ENCODE measurements at places on chromosomes 1 and 21. TPM values are rescaled to one million over a fixed set of nuclear protein-coding genes. Genes with fewer than 3 reads are reported as not detected.

- H3K4me1 ChIP-seq: peaks cover 7% of the 10 kb centered on the region
- no peaks in the 10 kb centered on the region for H3K36me3 ChIP-seq
- H3K27me3 ChIP-seq: no peaks in the 10 kb centered on the region
- no peak overlapping the region for H3K27ac ChIP-seq
- DNase-seq: no peak
- no peak overlapping the region for H3K4me3 ChIP-seq
Observed at GRCh38 chr1:58745117-58745516, 38.7 kb downstream of the JUN start.

- H3K4me3 ChIP-seq: no peak overlapping the region
- no peak overlapping the region for H3K27ac ChIP-seq
Observed at GRCh38 chr1:51693419-51694155, 76.7 kb downstream of the OSBPL9 start.

- no peak for DNase-seq
- no peak overlapping the region for H3K27ac ChIP-seq
- no peaks in the 10 kb centered on the region for H3K4me1 ChIP-seq
Observed at GRCh38 chr1:69197816-69198215, 369.9 kb upstream of the LRRC7 start.

DNA sequence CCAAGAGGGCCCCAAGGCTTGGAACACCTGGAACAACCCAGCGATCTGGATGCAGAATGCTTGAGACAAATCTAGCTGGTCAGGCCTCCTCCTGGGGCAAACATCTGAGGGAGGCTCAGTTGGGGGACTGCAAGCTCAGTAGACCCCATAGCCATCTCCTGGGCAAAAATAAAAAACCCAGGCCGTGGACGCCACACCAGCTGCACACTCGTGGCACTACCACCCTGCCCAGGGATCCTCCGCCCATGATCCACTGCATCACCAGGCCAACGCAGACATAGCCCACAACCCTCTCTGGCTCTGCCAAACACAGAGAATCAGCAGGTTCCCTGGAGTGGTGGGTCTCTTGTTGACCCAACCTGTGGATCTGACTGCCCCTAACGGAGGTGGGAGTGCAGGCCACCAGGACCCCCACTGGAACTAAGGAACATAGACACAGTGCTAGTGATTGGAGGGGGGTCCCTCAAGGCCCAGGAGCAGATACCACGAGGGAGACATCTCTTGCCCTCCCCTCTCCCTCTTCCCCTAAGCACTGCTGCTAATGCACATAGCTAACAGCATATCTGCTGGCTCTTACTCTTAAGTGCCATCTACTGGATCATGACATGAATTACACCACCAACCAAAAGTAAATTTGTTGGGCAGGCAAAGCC is 147.2 kb downstream of the CHD1L start:
- no peaks in the 10 kb centered on the region for H3K4me1 ChIP-seq
- DNase-seq: no peak
- H3K27ac ChIP-seq: no peak overlapping the region
- no peaks in the 10 kb centered on the region for H3K36me3 ChIP-seq
- H3K4me3 ChIP-seq: no peak overlapping the region

- H3K27me3 ChIP-seq: no peaks in the 10 kb centered on the region
- no peak for DNase-seq
- peaks cover 25% of the 10 kb centered on the region for H3K4me1 ChIP-seq
- H3K27ac ChIP-seq: no peak overlapping the region
- H3K36me3 ChIP-seq: peaks cover 30% of the 10 kb centered on the region
Observed at GRCh38 chr21:45225041-45225740, 62.5 kb downstream of the POFUT2 start.

DNA sequence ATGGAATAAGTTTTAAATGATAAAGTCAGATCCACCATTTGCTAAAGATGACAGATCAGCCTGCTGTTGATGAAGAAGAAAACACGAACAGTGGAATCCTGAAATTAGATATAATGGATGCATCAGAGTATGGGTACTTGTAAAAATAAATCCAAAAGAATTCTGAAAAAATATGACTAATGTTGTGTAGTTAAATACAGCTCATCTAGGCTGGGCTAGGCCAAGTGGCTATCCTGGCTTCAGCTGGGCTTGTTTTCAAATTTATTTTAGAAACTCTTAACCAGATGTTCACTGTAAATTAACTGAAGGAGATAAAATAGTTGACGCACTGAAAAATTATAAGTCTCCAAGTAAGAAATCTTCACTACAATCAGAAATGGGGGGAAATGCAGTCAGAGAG is 7.4 kb upstream of the RGS2 start:
- H3K4me1 ChIP-seq: peaks cover 3% of the 10 kb centered on the region
- no peak for DNase-seq
- H3K27me3 ChIP-seq: no peaks in the 10 kb centered on the region

NEXN gene
- total RNA-seq: 19.5 TPM

- no peaks in the 10 kb centered on the region for H3K36me3 ChIP-seq
- H3K27ac ChIP-seq: no peak overlapping the region
- no peak overlapping the region for H3K4me3 ChIP-seq
- no peaks in the 10 kb centered on the region for H3K4me1 ChIP-seq
- no peaks in the 10 kb centered on the region for H3K27me3 ChIP-seq
- no peak for DNase-seq
Observed at GRCh38 chr1:4121293-4121684, 221.2 kb upstream of the C1orf174 start.

- H3K4me3 ChIP-seq: no peak overlapping the region
- H3K4me1 ChIP-seq: peaks cover 30% of the 10 kb centered on the region
- H3K36me3 ChIP-seq: no peaks in the 10 kb centered on the region
- DNase-seq: peak; percentile 96
Observed at GRCh38 chr1:205255941-205256780, 28.4 kb downstream of the TMCC2 start.

DNA sequence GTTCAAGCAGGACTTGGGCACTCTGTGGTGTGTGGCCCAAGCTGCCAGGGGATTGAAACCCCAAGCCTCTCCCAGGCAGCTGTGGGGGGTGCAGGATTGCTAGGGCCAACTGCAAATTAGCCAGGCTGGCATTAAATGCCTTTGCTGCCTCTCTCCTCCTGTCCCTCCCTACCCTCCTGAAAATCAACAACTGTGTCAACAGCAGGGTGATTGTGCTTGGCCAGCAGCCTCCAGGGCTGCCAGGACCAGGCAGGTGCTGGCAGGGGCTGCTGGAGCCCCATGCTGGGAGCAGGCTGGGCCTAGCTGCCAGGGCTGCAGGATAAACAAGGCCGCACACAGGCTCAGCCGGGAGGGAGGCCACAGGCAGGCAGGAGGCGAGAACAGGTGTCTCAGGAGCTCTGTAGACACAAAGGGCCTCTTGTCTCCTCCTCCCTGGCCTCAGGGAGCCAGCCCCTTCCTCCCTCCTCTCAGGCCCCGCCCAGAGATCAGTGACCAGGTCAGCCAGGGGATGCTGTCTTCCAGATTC is 11.4 kb downstream of the SOX13 start:
- no peaks in the 10 kb centered on the region for H3K36me3 ChIP-seq
- H3K4me1 ChIP-seq: peaks cover 42% of the 10 kb centered on the region
- H3K27ac ChIP-seq: no peak overlapping the region

DNA sequence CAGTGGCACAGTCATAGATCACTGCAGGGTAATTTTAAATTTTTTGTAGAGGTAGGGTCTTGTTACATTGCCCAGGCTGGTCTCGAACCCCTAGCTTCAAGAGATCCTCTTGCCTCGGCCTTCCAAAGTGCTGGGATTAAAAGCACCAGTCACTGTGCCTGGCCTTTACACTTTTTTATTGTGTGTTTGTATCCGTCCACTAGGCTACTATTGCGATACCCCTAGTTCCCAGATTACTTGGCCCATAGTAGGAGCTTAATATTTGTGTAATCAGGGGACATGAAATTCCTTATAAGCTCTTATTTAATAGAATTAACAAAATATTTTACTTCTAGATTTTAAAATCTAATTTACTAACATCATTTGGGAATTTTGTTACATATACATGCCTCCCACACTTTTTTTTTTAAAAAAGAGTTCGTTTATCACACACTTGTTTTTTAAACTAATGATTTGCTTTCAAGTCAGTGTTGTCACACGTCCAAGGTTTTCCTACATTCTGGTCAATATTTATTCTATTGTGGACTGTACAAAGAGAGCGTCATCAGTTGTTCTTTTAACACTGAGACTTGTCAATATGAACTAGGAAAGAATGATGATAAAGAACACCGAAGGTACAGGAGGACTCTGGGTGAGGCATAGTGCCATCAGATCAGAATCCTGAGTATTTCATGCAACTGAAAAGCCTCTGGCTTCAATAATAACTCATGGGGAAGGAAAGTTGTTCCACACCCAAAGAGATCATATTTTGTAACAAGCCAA is 63.7 kb downstream of the LEPR start:
- no peaks in the 10 kb centered on the region for H3K4me1 ChIP-seq
- H3K27ac ChIP-seq: no peak overlapping the region
- no peak overlapping the region for H3K4me3 ChIP-seq
- DNase-seq: no peak

FMN2 gene
- total RNA-seq: 9.3 TPM

DMRTA2 gene
- not detected for total RNA-seq

PCP4L1 gene
- total RNA-seq: not detected

DNA sequence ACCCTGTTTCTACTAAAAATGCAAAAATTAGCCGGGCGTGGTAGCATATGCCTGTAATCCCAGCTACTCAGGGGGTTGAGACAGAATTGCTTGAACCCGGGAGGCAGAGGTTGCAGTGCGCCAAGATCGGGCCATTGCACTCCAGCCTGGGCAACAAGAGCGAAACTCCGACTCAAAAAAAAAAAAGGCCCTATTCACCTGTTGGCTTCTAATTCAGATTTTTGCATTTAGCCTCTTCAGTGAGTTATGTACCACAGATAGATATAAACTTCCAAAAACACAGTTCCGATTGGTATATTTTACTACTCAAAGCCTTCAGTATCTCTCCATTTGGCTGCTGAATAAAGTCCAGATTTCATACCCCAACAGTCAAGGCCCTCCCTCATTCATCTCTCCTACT is 42.7 kb downstream of the POU2F1 start:
- no peak for DNase-seq
- H3K27ac ChIP-seq: no peak overlapping the region
- no peak overlapping the region for H3K4me3 ChIP-seq
- H3K27me3 ChIP-seq: no peaks in the 10 kb centered on the region

- no peaks in the 10 kb centered on the region for H3K36me3 ChIP-seq
- H3K27ac ChIP-seq: no peak overlapping the region
- H3K4me1 ChIP-seq: peaks cover 22% of the 10 kb centered on the region
- peak overlapping the region; percentile 74 for H3K4me3 ChIP-seq
Observed at GRCh38 chr1:183416850-183417771, 1.1 kb downstream of the NMNAT2 start.

GRCh38 chr1:170424346-170424745 is 107.6 kb upstream of the GORAB start:
- H3K27ac ChIP-seq: no peak overlapping the region
- H3K36me3 ChIP-seq: no peaks in the 10 kb centered on the region
- no peaks in the 10 kb centered on the region for H3K27me3 ChIP-seq
- H3K4me3 ChIP-seq: no peak overlapping the region
- H3K4me1 ChIP-seq: peaks cover 8% of the 10 kb centered on the region

GRCh38 chr1:203547147-203547546 is 53.2 kb downstream of the OPTC start:
- peaks cover 17% of the 10 kb centered on the region for H3K4me1 ChIP-seq
- no peak overlapping the region for H3K4me3 ChIP-seq
- DNase-seq: no peak
- no peaks in the 10 kb centered on the region for H3K36me3 ChIP-seq
- no peak overlapping the region for H3K27ac ChIP-seq

MIA3 gene
- 83.6 TPM for total RNA-seq

- no peaks in the 10 kb centered on the region for H3K27me3 ChIP-seq
- peaks cover 7% of the 10 kb centered on the region for H3K36me3 ChIP-seq
- DNase-seq: no peak
- no peak overlapping the region for H3K27ac ChIP-seq
- H3K4me1 ChIP-seq: no peaks in the 10 kb centered on the region
Observed at GRCh38 chr1:47252795-47253194, 20.8 kb upstream of the TAL1 start.

UBE2U gene
- not detected for total RNA-seq

DNA sequence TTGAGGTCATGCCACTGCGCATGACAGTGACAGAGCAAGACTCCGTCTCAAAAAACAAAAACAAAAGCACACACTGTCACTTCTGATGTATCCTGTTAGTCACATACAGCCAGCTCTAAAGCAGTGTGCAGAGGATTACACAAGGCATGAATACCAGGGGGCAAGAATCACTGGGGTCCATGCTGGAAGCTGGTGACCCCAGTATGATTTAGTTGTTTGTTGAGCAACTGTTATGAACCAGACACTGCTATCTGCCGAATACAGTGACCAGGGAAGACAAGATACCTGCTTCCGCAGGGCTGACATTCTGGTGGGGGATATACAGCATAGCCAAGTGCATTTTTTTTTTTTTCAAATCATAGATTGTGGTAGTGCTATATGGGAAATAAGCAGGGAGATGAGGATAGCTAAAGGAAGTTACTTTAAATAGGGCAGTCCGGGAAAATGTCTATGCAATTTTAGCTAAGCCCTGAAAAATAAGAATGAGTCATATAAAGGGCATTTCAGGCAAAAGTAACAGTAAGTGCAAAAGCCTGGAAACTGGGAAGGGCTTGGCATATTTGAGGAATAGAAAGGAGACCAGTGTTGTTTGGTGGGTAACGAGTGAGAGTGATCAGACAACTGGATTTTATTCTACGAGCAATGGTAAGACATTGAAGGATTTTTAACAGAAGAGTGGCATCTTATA is 69.7 kb downstream of the ADSS2 start:
- H3K4me3 ChIP-seq: no peak overlapping the region
- no peak for DNase-seq
- peaks cover 25% of the 10 kb centered on the region for H3K4me1 ChIP-seq
- no peaks in the 10 kb centered on the region for H3K27me3 ChIP-seq
- H3K27ac ChIP-seq: peak overlapping the region; percentile 79
- no peaks in the 10 kb centered on the region for H3K36me3 ChIP-seq

HSPA6 gene
- total RNA-seq: not detected

CLIC6 gene
- 0.40 TPM for total RNA-seq

DNA sequence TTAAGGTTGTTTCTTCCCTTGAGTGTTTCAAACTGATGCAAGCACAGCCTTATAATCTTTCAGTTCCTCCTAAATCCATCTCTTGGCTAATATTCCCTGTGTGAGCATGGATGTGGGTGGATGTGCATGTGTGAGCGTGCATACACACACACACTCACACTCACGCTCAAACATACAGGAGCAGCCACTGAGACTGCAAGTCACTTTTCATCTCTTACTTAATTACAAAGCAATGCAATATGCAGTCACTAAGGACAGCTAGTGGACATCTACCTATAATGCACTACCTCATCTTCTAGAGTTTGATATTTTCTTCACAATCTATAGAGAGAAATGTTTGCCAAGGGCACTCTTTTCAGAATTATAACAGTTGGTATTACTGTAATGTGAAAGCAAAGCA is 1.4 kb downstream of the ESRRG start:
- H3K4me3 ChIP-seq: no peak overlapping the region
- peaks cover 66% of the 10 kb centered on the region for H3K27me3 ChIP-seq
- H3K27ac ChIP-seq: no peak overlapping the region

- H3K36me3 ChIP-seq: no peaks in the 10 kb centered on the region
- no peak for DNase-seq
- peak overlapping the region; percentile 72 for H3K4me3 ChIP-seq
- H3K4me1 ChIP-seq: peaks cover 20% of the 10 kb centered on the region
Observed at GRCh38 chr1:9202240-9202870, 32.2 kb upstream of the H6PD start.

Measured in osteocyte (in vitro differentiated cells).